ENCODE measurements at places on chromosomes 1 and 21. TPM values are rescaled to one million over a fixed set of nuclear protein-coding genes. Genes with fewer than 3 reads are reported as not detected.

HOOK1 gene
- not detected for total RNA-seq

CMPK1 gene
- 75.1 TPM for total RNA-seq

TSPAN1 gene
- 0.20 TPM for total RNA-seq

FAM43B gene
- under 0.01 TPM for total RNA-seq

HES5 gene
- not detected for total RNA-seq

TMOD4 gene
- not detected for total RNA-seq

RAB7B gene
- 8.2 TPM for total RNA-seq

DAB1 gene
- not detected for total RNA-seq

HEYL gene
- total RNA-seq: not detected

TMEM51 gene
- 1.5 TPM for total RNA-seq

FUBP1 gene
- total RNA-seq: 92.2 TPM

GNG12 gene
- 160 TPM for total RNA-seq

SLC2A5 gene
- total RNA-seq: 3.1 TPM

LCE7A gene
- not detected for total RNA-seq

CASQ2 gene
- total RNA-seq: not detected

OR2M3 gene
- not detected for total RNA-seq

KCND3 gene
- total RNA-seq: under 0.01 TPM

S100A7A gene
- not detected for total RNA-seq

FH gene
- total RNA-seq: 200 TPM

CFHR3 gene
- not detected for total RNA-seq

CELA3A gene
- not detected for total RNA-seq

SUSD4 gene
- total RNA-seq: not detected

CYP4A11 gene
- not detected for total RNA-seq

ECM1 gene
- total RNA-seq: 26.8 TPM

IVL gene
- under 0.01 TPM for total RNA-seq

IL10 gene
- total RNA-seq: not detected

Data from subcutaneous preadipocyte (primary cell).